ENCODE measurements at places on chromosomes 13 and 19. TPM values are rescaled to one million over a fixed set of nuclear protein-coding genes. Genes with fewer than 3 reads are reported as not detected.

The HSD17B14 gene
- total RNA-seq: 1.0 TPM

DNA sequence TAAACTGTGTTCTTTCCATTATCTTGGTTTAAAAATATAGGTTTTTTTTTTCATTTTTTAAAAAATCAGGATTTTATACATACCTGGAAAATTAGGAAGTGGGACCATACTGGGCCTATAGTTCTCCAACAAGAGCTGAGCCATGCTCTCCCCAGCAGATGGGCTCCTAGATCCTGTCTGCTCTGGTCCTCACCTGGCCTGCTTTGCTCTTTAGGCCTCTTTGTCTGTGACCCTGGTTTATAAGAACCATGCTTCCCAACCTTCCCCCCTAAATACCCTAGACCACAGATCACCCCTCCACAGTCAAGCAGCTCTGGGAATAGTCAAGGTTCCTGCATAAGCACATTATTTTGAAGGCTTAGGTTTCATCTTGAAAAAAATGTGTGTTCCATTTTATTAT lies 185.0 kb upstream of the TSHZ3 start:
- H3K27me3 ChIP-seq: peaks cover 4% of the 10 kb centered on the region
- no peak overlapping the region for H3K4me3 ChIP-seq
- no peaks in the 10 kb centered on the region for H3K4me1 ChIP-seq

GRCh38 chr19:51354103-51354741 lies 12.0 kb downstream of the ETFB start:
- H3K4me3 ChIP-seq: peak overlapping the region; percentile 81
- peaks cover 3% of the 10 kb centered on the region for H3K27me3 ChIP-seq
- peaks cover 5% of the 10 kb centered on the region for H3K4me1 ChIP-seq

- peaks cover 10% of the 10 kb centered on the region for H3K27me3 ChIP-seq
- no peak for DNase-seq
- H3K36me3 ChIP-seq: no peaks in the 10 kb centered on the region
- peaks cover 26% of the 10 kb centered on the region for H3K4me1 ChIP-seq
Measured at GRCh38 chr13:77329911-77330584, 3.2 kb upstream of the MYCBP2 start.

DNA sequence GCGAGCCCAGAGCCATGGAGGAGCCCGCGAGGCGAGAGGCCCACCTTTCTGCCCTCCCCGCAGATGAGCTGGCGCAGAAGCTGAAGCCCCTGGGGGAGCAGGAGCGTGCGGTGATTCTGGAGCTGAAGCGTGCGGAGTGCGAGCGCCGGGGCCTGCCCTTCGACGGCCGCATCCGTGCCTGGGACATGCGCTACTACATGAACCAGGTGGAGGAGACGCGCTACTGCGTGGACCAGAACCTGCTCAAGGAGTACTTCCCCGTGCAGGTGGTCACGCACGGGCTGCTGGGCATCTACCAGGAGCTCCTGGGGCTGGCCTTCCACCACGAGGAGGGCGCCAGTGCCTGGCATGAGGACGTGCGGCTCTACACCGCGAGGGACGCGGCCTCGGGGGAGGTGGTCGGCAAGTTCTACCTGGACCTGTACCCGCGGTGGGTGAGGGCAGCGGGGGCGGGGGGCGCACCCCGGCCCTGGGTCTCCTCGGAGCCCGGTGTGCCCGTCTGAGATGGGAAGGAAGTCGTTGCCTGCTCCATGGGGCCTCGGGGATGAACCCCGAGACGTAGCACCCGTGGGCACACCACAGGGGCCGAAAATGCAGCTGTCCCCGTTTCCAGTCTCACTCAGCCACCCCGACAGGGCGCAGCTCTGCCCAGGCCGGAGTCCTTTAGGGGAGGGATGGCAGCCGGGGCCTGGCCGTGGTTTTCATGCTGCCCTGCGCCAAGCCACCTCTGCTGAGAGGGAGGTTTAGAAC lies 12.1 kb upstream of the ZNF554 start:
- no peak overlapping the region for H3K27ac ChIP-seq
- peaks cover 8% of the 10 kb centered on the region for H3K36me3 ChIP-seq
- H3K4me3 ChIP-seq: no peak overlapping the region
- no peaks in the 10 kb centered on the region for H3K4me1 ChIP-seq

DNA sequence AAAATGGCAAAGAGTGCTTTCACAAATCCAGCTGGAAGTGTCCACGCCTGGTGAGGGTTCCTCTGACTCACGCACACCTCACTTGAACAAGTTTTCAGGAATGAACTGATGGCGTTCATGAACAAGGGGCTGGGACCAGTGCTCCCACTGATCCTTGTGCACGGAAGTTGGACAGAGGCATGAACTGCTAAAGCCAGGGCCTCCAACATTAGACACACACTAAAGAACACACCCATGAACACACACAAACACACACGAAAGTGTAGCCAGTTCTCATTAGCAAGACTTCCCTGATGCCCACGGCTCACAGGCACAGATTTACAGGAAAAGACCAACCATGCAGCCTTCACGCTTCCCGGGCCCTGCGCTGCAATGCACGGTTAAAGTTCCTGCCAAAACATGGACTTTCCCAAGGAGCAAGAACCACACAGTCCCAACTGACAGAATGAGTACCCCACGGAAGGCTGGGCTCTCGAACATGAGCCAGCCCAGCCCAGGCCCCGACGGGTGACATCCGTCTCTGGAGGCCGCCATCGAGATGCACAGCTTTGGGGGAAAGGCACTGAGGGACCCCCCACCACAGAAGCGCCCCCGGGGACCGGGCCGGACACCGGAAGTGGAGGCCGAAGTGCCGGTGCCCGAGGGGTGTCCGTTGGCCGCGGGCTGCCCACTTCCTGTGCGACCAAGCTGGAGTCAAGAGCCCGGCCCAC lies 808 bp downstream of the DNMT1 start:
- peaks cover 3% of the 10 kb centered on the region for H3K4me1 ChIP-seq
- peak overlapping the region; percentile 96 for H3K4me3 ChIP-seq
- H3K36me3 ChIP-seq: no peaks in the 10 kb centered on the region
- H3K27me3 ChIP-seq: peaks cover 2% of the 10 kb centered on the region
- peak; percentile 66 for DNase-seq

The STARD13 gene
- total RNA-seq: 36.4 TPM

- H3K27me3 ChIP-seq: no peaks in the 10 kb centered on the region
- H3K4me3 ChIP-seq: peak overlapping the region; percentile 45
- H3K4me1 ChIP-seq: peaks cover 18% of the 10 kb centered on the region
- no peak for DNase-seq
- peak overlapping the region; percentile 60 for H3K27ac ChIP-seq
Measured at GRCh38 chr13:35954207-35954560, 177.0 kb downstream of the DCLK1 start.

The CDK8 gene
- 27.9 TPM for total RNA-seq

DNA sequence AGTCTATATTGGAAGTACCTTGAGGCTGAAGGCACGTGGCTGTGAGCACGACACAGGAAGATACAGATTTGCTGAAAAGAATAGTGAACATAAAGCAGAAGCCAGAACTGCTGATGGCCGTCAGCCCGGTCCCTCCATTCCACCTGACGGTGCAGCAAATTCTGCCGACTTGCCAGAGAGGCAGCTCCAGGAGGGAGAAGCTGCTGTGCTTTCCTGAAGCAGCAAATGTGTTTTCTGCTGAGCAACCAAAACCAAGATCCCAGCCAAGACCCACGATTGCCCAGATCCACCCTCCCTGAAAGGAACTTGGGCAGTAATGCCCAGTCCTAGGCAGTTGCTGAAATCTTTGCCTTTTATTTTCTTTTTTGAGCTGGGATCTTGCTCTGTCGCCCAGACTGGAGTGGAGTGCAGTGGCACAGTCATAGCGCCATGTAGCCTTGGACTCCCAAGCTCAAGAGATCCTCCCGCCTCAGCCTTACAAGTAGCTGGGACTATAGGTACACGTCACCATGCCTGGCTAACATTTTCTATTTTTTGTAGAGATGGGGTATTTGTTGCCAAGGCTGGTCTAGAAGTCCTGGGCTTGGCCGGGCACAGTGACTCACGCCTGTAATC lies 7.0 kb upstream of the RCN3 start:
- peaks cover 2% of the 10 kb centered on the region for H3K4me1 ChIP-seq
- no peaks in the 10 kb centered on the region for H3K27me3 ChIP-seq
- no peak overlapping the region for H3K4me3 ChIP-seq
- no peaks in the 10 kb centered on the region for H3K36me3 ChIP-seq
- no peak for DNase-seq
- H3K27ac ChIP-seq: no peak overlapping the region

DNA sequence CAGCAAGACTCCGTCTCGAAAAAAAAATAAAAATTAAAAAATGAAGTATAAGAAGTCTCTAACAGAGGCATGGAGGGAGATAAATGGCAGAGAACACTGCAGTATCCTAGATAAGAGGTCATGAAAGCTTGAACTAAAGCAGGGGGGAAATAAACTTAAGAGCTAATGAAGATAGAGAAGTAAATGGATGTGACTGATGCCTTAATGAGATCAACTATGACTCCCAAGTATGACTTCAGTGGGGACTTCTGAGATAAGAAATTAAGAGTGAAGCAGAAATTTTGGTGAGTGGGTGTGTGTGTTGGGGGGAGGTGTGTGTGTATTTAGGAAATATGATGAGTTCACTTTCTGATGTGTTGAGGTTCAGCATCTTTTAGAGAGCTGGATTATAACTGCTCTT lies 55.1 kb downstream of the DIAPH3 start:
- H3K27me3 ChIP-seq: no peaks in the 10 kb centered on the region
- no peak overlapping the region for H3K27ac ChIP-seq
- no peak for DNase-seq
- no peaks in the 10 kb centered on the region for H3K36me3 ChIP-seq
- H3K4me1 ChIP-seq: no peaks in the 10 kb centered on the region

GRCh38 chr19:19372656-19373416 lies 32.6 kb upstream of the GATAD2A start:
- H3K4me1 ChIP-seq: no peaks in the 10 kb centered on the region
- no peak overlapping the region for H3K27ac ChIP-seq

- H3K27me3 ChIP-seq: peaks cover 3% of the 10 kb centered on the region
- no peaks in the 10 kb centered on the region for H3K36me3 ChIP-seq
- H3K27ac ChIP-seq: no peak overlapping the region
- H3K4me1 ChIP-seq: no peaks in the 10 kb centered on the region
Measured at GRCh38 chr13:112683581-112683980, 6.3 kb upstream of the ATP11A start.

Measured in glutamatergic neuron (in vitro differentiated cells).